ENCODE measurements at places on chromosomes 16 and 17. TPM values are rescaled to one million over a fixed set of nuclear protein-coding genes. Genes with fewer than 3 reads are reported as not detected.

The CFAP52 gene
- total RNA-seq: 1.4 TPM

The GRB7 gene
- under 0.01 TPM for total RNA-seq

The PPL gene
- 1.5 TPM for total RNA-seq

The KRT25 gene
- not detected for total RNA-seq

All from regular cardiac myocyte (primary cell).